Large intestine (tissue), 12 donors: ENCODE measurements at places on chromosomes 6 and 20.

DNA sequence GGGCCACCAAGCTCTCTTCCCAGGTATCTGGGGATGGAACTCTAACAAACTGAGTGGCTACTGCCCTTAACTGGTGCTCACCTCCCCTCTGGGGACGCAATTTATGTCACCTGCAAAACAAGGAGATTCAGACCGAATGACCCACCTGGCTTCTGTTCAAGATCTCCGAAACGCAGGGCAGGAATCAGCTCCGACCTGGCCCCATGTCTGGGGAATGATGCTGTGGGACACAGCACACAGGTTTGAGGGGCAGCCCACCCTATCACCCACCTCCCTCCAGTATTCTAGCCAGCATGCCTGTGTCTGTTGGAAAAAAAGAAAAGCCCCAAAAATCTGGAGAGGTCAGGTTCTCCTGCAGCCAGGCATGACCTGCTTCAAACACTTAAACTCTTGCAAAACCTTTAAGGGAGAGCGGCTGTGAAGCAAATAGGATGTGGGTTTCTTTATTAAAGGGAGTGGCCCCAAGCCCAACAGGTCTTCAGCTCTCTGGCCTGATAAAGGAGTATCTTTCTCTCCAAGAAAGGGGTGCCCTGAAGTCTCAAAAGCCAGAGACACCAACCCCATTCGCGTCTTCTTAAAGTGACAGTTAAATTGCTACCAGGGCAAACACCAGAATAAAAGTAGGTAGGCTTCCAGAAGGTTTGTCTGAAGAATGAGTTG is 6.4 kb downstream of the PREX1 start:
- no peak for DNase-seq

GRCh38 chr6:109894181-109894580 is 83.9 kb upstream of the GPR6 start:
- no peak for DNase-seq

- DNase-seq: peak; percentile 67
These were observed 80.2 kb upstream of the SLC2A12 start for GRCh38 chr6:134132494-134133141.

GRCh38 chr6:159399751-159400221 is 230.6 kb downstream of the FNDC1 start:
- DNase-seq: no peak

DNA sequence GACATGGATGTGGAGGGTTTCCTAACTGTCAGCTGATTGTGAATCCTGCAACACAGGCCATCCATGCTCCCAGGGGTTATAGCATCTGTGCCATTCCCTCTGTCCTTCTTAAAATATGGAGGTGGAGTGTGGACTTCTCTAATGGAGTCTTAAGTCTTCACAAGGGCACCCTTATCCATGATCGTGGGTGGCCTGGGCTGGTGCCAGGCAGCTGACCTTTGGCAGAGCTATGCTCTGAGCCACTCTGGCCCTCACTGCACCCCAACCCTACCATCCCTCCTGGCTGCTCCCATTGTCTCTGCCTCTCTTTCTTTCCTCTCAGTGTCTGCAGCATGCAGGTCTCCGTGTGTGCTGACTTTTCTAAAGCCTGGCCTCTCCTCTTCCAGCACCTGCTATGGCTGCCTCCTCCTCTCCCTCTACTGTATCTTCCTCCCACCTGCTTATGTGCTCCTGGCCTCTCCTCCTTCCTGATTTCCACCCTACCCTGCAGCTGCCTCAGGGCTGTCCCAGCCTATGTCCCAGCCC is 11.2 kb upstream of the PCMTD2 start:
- DNase-seq: no peak

GRCh38 chr6:43622541-43622940 is 6.5 kb downstream of the GTPBP2 start:
- DNase-seq: no peak

DNA sequence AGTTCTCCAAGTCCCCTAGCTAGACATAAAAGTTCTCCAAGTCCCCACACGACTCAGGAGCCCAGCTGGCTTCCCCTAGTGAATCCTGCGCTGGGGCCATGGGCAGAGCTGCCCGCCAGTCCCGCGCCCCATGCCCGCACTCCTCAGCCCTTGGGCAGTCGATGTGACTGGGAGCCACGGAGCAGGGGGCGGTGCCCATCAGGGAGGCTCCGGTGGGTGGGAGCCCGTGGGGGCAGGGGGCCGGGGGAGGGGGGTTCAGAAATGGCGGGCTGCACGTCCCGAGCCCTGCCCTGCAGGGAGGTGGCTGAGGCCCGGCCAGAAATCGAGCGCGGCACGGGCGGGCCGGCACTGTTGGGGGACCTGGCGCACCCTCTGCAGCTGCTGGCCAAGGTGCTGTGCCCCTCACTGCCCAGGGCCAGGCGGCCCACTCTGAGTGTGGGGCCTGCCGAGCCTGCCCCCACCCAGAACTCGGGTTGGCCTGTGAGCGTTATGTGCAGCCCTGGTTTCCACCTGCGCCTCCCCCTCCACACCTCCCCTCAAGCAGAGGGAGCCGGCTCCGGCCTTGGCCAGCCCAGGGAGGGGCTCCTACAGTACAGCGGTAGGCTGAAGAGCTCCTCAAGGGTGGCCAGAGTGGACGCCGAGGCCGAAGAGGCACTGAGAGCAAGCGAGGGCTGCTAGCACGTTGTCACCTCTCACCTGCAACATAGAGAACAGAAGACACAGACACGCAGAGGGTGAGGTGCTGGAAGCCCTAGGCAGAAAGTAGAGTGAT is 11.4 kb downstream of the GSTA5 start:
- DNase-seq: no peak

DNA sequence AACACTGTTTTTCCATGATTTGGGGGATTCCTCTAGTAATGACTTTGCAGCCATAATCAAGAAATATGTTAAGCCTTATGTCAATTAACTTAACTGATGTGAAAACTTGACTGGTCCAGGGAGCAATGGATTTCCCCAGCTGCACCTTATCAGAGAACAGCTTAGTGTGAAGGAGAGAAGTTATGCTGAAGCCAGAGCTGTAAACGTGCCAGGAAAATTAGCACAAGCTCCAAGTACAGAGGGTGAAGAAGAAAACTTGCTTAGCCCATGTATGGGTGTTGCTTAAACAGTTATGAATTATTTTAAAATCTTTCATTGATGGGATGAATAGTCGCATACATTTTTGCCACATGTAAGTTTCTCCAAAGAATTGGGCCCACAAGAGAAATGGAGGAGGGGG is 214.9 kb upstream of the RNF217 start:
- no peak for DNase-seq

DNA sequence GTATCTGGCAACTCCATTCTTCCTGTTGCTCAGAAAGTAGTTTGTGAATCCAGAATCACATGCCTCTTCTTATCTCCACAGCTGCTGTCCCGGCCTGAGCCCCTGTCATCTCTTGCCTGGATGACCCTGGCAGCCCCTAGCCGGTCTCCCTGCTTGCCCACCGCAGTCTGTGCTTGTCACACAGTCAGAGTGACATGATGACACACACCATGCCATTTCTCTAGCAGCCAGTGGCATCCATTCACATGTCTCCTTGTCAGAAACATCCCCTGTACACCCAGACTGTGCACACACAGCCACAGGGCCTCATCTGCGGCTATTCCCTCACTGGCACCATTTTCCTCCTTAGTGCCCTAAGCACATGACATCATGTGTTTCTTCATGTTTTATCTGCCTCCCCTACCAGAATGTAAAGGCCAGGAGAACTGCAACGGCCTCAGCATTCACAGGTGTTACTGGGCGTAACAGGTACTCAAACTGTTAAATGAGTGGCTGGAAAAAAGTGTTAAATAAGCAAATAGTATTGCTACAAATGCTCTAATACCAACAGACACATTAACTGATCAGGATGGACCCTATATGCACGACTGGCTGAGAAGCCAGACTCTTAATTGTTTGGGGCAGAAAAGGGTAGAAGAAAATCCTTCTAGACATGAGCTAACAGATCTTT is 9.6 kb downstream of the ABHD12 start:
- DNase-seq: no peak
